Posterior vena cava (tissue), 2 donors: ENCODE measurements at places on chromosomes 11 and 22. TPM values are rescaled to one million over a fixed set of nuclear protein-coding genes. Genes with fewer than 3 reads are reported as not detected.

DNA sequence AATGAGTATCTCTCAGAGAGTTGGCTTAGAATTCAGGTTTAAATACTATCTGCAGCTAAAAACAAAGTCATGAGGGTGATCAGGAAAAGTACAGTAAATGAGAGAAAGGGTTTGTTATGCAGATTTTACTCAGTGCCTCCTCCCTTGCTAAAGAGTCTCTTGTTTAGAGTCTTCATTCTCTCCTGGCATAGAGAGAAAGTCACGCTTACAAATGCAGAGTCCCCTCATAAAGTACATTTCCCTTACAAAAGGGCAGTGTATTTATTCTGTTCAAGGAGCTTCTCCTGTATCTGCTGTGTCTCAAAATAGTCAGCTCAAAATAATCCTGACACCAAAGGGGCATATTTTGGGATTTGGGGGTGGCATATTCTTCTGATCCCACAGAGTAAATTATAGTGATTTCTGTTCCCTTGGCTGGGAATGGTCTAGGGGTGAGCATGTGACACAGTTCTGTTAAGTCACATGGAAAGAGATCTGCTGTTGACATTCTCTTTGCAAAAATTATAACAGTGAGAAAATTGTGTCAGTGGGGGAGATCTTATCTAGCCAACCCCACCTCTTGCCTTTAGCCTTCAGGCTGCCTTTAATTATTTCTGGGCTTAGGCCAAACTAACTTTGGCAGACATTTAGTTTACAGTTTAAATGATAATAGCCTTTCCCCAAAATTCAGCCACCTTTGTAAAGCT lies 102.9 kb downstream of the MTNR1B start:
- no peak for DNase-seq

DNA sequence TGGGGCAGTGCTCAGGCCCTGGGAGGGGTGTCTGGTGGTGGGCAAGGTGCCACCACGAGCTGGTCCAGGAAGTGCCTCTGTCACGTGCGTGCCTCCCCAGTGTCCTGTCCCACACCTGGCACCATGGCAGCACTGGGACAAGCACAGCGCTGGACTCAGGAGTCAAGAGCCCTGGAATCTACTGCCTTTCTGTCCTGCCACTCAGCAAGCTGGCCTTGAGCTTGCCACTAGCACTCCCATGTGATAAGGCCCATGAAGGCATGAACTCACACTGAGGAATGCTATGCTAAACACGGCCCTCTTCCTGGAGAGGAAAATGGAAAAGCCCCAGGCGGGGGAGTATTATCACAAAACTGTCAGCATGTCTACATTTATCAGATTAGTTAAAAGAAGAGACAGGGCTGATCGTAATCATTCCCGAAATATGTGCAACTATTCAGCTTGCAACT lies 50.7 kb upstream of the SLC35C1 start:
- DNase-seq: no peak

DNA sequence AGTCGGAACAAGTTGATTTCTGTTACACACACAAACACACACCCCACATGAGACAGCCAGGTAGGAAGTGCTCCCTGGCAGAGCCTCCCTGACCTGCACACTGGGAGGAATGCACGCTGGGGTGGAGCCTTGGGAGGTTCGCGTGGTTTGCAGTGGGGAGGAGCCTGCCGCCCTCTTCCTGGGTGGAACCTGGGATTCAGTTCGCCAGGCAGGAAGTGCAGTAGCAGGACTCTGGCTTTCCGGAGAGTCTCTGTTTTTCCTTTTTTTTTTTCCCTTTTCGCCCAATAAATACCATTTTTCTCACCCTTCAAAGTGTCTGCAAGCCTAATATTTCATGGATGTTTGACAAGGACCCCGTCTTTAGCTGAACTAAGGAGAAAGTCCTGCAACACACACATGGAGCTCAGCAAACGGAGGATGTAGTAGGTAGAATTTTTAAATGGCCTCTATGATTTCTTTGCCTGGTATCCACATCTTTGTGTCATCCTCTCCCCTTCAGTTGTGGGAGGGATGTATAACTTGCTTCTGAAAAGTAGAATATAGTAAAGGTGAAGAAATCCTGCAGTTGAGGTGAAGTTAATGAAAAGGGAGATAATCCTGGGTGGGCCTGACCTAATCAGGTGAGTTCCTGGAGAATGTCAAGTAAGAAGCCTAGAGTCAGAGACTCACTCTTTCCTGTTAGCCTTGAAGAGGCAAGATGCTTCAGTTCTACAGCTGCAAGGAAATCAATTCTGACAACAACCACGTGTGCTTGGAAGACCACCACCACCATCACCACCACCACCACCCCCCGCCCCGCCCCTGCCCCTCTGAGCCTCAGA lies 72.9 kb downstream of the PIWIL4 start:
- DNase-seq: no peak

- no peak for DNase-seq
Observed at GRCh38 chr11:16917941-16918340, 96.3 kb downstream of the PLEKHA7 start.

DNA sequence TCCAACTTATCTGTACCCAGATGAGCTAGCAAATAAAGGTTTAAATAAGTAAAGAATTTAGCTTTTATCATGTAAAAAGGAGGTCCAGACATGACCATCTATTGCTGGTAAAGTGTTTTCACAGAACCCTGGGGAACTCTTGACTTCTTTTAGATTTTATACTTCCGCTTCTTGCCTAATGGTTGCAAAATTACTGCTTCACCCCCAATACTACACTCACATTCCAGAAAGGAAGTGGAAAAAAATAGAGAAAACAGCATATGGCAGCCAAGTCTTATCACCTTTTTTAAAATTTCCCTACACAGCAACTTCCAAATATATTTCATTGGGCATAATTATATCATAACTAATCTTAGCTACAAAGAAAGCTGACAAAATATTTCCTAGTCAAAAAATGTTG lies 12.1 kb downstream of the BBOX1 start:
- no peak for DNase-seq

DNA sequence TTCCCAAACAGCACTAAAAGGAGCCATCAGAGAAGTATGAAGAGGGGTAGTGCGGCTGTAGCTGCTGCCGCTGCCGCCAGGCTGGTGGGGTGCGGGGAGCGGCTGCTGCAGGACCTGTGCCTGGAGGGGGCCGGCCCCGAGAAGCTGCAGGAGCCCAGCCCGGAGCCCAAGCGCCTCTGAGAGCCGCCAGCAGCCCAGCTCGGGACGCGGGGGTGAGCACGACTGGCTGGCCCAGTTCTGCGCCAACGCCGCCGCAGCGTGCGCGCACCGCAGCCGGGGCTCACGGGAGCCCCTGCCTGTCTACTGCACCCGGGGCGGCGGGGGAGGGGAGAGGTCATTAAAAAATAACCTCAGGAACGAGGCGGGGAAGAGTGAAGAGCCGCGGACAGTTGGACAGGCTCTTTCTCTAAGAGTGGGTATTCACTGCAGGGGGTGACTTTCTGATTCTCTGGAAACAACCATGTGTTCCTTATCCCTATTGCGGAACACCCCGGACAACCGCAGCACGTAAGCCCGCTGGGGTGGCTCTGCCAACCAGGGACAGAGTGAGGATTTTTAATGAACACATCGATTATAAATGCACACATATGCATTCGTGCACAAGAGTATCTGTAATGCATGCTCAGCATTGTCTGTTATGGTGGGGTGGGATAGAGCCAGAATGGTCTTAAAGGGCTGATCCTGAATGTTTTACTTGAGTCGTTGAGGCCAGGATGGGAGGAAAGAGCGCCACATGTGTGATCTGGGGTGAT lies 453 bp downstream of the GAS2 start:
- peak; percentile 72 for DNase-seq

- no peak for DNase-seq
Observed at GRCh38 chr11:27722953-27723344, 22.7 kb upstream of the BDNF start.

DNA sequence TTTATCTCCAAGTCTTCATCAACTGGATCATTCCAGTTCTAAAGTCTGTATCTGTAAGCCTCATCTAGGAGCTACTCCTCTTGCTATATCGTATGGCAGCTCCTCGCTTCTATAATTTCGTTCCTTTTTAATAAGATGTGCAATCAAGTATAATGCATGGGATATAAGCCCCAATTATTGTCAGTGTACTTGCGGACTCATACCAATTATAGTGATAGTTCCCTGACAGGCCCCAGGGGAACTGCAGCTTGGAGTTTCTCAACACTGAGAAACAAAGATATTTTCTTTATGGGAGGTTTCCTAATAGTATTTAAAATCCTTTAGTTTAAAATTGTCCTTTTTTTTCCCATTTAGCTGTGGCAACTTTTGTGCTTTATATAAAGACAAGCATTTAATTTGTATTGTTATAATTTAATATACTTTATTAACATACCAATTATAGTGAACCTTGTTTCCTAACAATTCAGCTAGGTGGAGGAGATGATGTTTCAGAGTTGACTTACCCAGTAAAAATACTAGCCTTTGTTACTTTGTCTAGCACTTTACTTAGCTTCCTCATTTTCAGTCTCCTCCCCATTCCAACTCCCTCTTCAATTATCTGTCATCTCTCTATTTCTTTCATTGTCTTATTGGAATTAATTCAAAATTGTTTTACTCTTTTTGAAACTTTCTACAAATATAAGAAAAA lies 25.3 kb upstream of the DDX17 start:
- DNase-seq: no peak

DNA sequence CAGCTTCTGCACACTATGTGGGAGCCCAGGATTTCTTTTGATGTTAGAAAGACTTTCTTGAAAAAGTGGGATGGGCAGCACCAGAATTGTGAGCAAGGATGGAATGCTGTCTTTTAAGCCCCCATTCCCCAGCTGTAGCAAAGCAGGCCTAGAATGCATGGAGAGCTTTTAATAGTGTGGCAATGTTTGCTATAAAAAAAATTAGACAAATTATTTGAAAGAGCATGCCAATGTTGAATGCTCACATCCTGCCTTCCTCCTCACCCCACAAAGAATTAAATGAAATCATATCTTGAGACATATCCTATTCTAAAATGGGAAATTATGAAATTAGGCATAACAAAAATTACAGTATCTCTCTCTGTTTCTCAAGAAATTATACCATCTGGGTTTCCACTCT lies 154.7 kb downstream of the C11orf91 start:
- DNase-seq: no peak

DNA sequence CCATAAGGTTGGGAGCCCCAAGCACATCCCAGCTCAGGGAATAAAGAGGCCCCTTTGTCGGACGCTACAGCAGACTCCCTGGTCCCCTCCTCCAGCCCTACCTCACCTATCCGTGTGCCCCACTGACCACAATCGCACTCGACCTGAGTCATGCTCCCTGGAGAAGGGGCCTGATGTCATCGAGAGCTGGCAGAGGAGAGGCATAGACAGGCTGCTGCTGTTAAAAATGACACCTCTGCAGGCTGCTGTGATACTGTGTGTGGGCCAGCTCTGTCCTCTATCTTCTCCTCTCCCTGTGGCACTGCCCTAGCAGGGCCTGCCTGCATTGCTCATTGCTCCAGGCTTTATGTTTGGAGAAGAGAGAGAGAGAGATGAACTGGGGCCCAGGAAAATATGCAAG lies 123.4 kb upstream of the SYT13 start:
- peak; percentile 53 for DNase-seq

FAT3 gene
- total RNA-seq: 38.6 TPM

UBQLN3 gene
- total RNA-seq: 0.38 TPM

VWCE gene
- total RNA-seq: 2.9 TPM

CCND1 gene
- total RNA-seq: 65.8 TPM

OR8A1 gene
- total RNA-seq: 0.19 TPM

CHST1 gene
- total RNA-seq: 3.3 TPM
